Endothelial cell of umbilical vein (primary cell): ENCODE measurements at places on chromosomes 13 and 19. TPM values are rescaled to one million over a fixed set of nuclear protein-coding genes. Genes with fewer than 3 reads are reported as not detected.

ZNF723 gene
- not detected in 2 replicates for total RNA-seq

ERF gene
- 117 and 130 TPM in 2 replicates for total RNA-seq

GRCh38 chr19:47407417-47407774 is 11.9 kb downstream of the MEIS3 start:
- no peaks in the 10 kb centered on the region for H3K4me1 ChIP-seq
- H3K4me3 ChIP-seq: no peak overlapping the region

DNA sequence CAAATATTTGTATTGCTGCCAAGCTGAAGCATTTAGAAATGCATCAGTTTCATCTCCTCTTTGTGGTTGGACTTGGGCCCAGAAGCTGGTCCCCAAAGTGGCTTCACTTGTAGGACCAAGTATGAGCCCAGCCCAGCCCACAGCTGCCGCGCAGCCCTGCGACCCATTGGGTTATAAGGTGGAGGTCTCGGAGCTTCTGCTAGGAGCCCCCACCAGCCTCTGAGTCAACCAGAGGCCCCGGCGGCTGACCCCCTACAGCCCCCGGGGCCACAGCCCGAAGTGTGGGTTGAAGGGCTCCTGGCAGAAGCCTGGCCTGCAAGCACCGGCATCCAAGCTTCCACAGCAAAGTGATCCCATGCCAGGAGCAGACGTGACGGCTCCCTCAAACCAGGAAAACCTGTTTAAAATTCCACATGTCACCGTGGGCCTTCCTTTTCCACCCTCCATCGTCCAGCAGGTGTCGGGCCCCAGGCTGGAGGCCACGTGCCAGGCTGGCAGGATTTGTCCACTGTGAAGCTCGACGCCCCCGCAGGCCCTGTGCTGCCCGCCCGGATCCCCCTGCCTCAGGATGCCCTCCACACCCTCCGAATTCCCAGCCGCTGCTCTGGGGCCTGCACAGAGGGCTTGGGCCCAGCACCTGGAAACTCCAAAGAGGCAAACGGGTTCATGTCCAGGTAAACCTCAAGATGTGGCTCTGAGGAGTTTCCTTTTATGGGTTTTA is 54.7 kb downstream of the C13orf46 start:
- H3K27ac ChIP-seq: no peak overlapping the region
- H3K27me3 ChIP-seq: peaks cover 10% of the 10 kb centered on the region
- H3K4me1 ChIP-seq: no peaks in the 10 kb centered on the region
- H3K36me3 ChIP-seq: no peaks in the 10 kb centered on the region
- H3K4me3 ChIP-seq: no peak overlapping the region
- DNase-seq: no peak

GRCh38 chr13:32173881-32174280 is 141.3 kb downstream of the ZAR1L start:
- no peaks in the 10 kb centered on the region for H3K27me3 ChIP-seq
- H3K4me3 ChIP-seq: no peak overlapping the region
- DNase-seq: no peak
- no peaks in the 10 kb centered on the region for H3K4me1 ChIP-seq
- no peaks in the 10 kb centered on the region for H3K36me3 ChIP-seq

- H3K27ac ChIP-seq: no peak overlapping the region
- H3K4me3 ChIP-seq: no peak overlapping the region
- no peaks in the 10 kb centered on the region for H3K4me1 ChIP-seq
- no peaks in the 10 kb centered on the region for H3K27me3 ChIP-seq
These were observed 22.6 kb downstream of the KLF5 start for GRCh38 chr13:73081256-73081915.

DNA sequence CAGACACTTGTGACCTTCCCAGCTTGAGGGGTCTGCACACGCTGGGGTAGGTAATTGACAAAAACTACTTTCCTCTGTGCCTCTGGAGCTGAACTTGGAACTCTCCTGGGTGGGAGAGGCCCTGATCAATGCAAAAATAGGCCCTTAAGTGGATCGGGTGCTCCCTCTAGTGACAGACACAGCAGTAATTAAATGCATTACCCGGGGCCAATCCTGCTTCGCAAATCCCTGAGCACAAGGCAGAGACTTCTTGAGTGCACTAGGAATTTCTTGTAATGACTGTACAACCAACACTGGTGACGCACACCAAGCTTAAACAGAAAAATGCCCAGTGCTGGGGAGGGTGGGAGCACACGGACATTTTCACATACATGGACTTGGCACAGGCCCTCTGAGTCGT is 10.6 kb upstream of the UBE2S start:
- DNase-seq: peak; percentile 71
- no peaks in the 10 kb centered on the region for H3K27me3 ChIP-seq
- no peak overlapping the region for H3K4me3 ChIP-seq
- H3K4me1 ChIP-seq: no peaks in the 10 kb centered on the region
- H3K27ac ChIP-seq: no peak overlapping the region

- H3K27me3 ChIP-seq: no peaks in the 10 kb centered on the region
- H3K36me3 ChIP-seq: no peaks in the 10 kb centered on the region
- no peak overlapping the region for H3K27ac ChIP-seq
- DNase-seq: no peak
- no peaks in the 10 kb centered on the region for H3K4me1 ChIP-seq
These were observed 157.7 kb downstream of the KDM4B start for GRCh38 chr19:5126498-5127223.

DNA sequence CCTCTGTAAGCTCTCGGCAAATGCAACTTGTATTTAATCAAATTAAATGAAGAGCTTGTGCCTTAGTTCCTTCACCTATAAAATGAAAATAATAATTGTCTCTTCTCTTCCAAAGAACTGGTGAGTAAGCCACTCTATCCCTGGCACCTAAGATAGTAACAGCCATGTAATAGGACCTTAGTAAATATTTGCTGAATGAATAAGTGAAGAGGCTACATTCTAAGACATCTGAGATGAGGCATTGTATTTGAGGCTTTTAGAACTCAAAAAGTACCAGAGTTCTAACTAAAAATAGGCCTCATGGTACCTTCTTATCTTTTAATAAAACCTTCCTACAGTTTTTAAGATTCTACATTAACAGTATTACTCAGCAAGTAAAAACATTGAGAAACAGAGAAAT is 17.3 kb upstream of the DCLK1 start:
- DNase-seq: no peak
- peaks cover 5% of the 10 kb centered on the region for H3K4me1 ChIP-seq
- H3K4me3 ChIP-seq: no peak overlapping the region

DNA sequence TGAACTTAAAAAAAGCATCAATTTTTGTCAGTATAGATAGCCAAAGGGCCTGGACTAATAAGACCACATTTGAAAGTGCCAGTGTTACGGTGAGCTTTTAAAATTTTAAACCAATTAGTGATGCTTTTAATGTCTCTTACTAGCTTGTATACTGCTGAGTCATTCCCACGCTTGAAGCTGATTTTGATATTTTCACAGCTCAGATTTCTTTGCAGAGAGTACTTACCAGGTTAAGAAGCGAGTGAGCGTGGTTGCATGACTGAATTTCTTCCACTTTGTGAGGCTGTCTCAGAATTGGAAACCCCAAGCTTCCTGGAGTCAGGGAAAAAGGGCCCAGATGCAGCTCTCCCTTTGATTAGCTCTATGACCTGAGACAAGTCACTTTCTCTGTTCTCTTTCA is 74.5 kb upstream of the NBEA start:
- no peak overlapping the region for H3K27ac ChIP-seq
- H3K4me1 ChIP-seq: peaks cover 2% of the 10 kb centered on the region
- DNase-seq: no peak
- H3K4me3 ChIP-seq: no peak overlapping the region
- H3K36me3 ChIP-seq: no peaks in the 10 kb centered on the region

DNA sequence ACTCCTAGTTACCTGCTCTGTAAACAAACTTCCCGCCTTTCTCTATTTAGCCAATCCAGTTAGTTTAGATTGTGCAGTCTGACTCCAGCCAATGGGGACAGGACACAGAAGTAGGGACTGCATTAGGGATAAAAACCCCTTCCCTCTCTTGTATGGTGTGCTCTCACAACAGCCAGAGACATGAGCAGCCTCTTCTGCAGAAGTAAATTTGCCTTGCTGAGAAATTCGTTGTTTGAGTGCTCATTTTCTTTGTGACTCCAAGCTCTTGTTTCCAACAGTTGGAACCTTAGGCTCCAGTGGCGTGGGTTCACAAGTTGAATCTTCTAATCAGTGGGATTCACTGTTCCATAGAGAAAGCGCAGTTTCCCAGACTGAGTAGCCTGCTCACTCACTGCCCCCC is 66.1 kb downstream of the ZNF93 start:
- DNase-seq: no peak
- no peak overlapping the region for H3K4me3 ChIP-seq
- no peaks in the 10 kb centered on the region for H3K27me3 ChIP-seq

- no peaks in the 10 kb centered on the region for H3K36me3 ChIP-seq
- H3K4me3 ChIP-seq: no peak overlapping the region
- H3K27me3 ChIP-seq: no peaks in the 10 kb centered on the region
- no peak for DNase-seq
- H3K4me1 ChIP-seq: peaks cover 9% of the 10 kb centered on the region
These were observed 8.4 kb downstream of the DACH1 start for GRCh38 chr13:71858647-71859046.
